ENCODE measurements at places on chromosomes 1 and 21. TPM values are rescaled to one million over a fixed set of nuclear protein-coding genes. Genes with fewer than 3 reads are reported as not detected.
A peak's percentile ranks its signal among the peaks of the same experiment; 100 is the strongest.

DNA sequence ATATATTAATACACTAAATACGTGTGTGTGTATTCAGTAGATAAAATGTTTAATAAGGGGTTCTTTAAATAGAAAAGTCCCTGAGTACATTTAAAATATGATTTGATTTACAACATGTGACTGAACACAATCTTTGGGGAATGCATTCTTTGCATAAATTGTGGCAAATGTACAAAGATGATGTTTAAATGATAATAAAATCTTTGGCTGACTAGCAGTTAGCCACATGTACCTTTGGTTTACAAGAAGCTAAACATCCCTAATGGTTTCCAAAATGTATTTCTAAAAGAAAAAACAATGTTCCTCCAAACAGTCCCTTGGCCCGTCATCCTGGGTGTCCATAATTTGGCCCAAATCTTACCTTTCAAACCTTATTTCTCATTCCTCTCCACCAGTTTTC, 106.4 kb upstream of the MARK1 start:
- no peak for DNase-seq

- DNase-seq: no peak
Measured at GRCh38 chr1:220950576-220950975, 71.3 kb downstream of the HLX start.

- no peak for DNase-seq
Measured at GRCh38 chr1:115426231-115426771, 88.3 kb upstream of the NGF start.

- no peak for DNase-seq
Measured at GRCh38 chr1:182315167-182315556, 76.4 kb downstream of the GLUL start.

DNA sequence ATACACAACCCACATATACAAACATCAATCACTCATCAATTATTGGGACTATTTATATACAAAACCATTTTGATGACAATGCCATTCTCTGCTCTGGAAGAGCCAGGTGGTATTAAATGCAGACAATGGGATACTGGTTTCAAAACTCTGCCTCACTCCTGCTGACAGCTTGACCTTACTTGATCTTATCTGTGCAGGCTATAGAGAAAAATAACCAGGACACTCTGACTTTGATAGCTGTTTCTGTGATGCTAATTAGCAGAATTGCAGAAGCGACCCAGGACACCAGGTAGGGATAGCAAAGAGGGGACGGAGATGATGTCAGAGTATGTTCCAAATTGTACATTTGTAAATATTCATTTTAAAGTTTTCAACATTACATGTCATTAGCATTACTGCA, 89.5 kb downstream of the OLFM3 start:
- DNase-seq: no peak

- no peak for DNase-seq
Measured at GRCh38 chr1:20379075-20379474, 88.4 kb downstream of the VWA5B1 start.

DNA sequence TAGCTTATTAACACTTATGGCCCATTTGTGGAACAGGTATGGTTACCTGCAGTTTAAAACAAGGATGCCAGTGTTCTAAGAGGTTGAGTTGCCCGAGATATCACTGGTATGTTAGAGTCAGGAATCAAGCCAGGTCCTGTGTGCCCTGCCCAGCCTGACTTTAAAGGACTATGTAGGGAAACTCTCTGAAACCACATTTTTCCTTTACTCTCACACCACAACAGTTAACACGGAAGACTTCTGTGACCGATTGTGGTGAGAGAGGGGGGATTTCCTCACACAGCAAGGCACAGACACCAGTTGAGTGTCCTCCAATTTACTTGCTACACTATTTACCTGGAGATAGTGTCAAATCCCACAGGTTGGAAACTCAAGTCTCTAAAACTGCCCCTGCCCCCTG, 47.8 kb downstream of the UCK2 start:
- no peak for DNase-seq

GRCh38 chr1:91752324-91752723, 133.6 kb downstream of the TGFBR3 start:
- DNase-seq: no peak

GRCh38 chr1:961132-961669, 817 bp downstream of the KLHL17 start:
- no peak for DNase-seq

- DNase-seq: no peak
Measured at GRCh38 chr1:206788487-206789050, 16.3 kb upstream of the IL10 start.

DNA sequence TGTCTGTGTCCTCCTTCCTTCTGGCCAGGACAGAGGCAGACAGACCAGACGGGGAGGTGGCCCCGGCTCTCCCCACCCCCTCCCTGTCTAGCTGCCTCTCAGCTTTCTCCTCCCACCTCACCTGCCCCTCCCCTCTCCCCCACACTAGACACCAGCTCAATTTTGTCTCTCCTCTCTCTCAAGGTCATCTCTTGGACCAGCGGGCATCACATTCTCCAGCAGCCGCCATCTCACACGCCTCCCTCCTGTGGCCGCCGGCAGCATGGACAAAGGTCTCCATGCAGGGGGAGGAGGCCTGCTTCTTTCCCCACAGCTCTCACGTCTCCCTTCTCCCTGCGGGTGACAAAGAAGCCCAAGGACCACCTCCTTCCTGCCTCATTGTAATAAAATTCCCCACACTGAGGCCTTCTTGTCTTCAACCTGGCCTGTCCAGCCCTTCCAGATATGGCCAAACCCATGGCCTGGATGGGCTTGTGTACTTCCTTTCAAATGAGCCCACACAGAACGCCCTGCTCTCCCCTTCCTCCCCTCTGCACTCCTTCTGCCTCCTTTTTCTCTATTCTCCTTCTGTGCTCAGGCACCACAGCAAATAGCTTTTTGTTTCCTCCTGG, 14.6 kb downstream of the OPTC start:
- no peak for DNase-seq

DNA sequence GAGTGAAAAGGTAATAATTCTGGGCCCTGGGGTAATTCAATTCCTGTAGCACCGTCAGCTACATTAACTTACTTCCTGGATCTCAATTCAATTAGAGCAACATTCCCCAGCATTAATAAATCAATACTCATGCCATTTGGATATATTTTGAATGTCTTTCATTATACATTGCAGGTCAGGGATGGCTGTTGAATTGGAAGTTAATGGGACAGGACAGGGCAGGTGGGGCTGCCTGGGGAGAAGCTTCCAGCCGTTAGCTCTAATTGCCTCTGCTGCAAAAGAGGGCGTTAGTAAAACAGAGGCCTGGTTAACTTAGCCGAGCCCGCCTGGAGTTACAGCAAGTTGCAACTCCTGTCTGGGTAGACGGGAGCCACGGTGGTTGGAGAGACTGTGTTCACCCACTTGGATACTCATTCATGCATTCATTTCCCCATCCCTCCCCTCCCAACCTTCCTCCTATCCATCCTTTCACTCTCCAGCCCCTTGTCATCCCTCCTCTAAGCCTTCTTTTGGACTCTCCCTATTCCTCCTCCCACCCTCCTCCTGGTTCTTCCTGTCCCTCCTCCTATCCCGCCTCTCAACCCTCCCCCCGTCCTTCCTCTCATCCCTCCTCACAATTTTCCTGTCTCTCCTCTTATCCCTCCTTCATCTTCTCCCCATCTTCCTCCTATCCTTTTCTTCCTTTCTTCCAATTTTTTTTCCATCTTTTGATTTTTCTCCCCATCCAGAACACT, 137.6 kb upstream of the RUNX3 start:
- no peak for DNase-seq

DNA sequence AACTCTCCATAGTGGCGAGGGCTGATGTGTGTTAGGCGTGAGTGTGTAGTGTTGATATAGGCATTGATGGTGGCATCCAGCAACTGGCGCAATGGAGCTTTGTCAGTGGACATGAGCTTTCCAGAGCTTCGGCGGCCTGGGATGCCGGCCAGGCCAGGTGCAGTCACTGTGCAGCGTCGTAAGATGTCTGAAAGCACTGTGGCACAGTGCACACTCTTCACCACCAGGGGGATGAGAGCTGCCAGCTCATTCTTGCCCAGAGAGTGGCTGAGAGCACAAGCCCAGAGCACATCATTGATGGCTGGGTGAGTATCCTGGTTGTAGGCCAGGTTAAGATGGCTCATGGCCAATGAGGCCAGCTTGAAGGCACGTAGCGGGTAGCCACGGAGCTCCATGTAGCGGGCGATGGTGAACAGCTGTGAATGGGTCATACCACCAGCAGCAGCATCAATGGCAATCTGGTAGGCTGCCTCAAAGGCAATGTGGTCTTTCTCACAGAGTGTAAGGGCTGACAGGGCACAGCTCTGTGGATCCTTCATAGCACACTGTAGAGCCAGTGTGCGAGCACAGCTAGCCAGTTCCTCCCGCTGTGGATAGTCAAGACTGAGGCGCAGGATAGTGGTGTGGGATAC, 6.7 kb downstream of the UROD start:
- peak; percentile 66 for DNase-seq

GRCh38 chr1:14429577-14429976, 168.9 kb upstream of the KAZN start:
- no peak for DNase-seq

GRCh38 chr21:42056468-42056867, 14.6 kb upstream of the UMODL1 start:
- DNase-seq: no peak

CD5L gene
- not detected for total RNA-seq

GJA8 gene
- not detected for total RNA-seq

CFAP141 gene
- total RNA-seq: not detected

TSACC gene
- total RNA-seq: not detected

PLPPR5 gene
- total RNA-seq: not detected

CLCNKA gene
- total RNA-seq: 0.20 TPM

TSPAN2 gene
- 3.4 TPM for total RNA-seq

Data from activated CD4-positive, alpha-beta memory T cell treated with anti-CD3 and anti-CD28 coated beads, Interleukin-2, amount 10 ng/mL, durations not matched to agents 7 days and 5 days (primary cell).